ENCODE measurements at places on chromosomes 3 and 15.

GRCh38 chr3:51269466-51269865 is 115.6 kb upstream of the MANF start:
- DNase-seq = no peak

DNA sequence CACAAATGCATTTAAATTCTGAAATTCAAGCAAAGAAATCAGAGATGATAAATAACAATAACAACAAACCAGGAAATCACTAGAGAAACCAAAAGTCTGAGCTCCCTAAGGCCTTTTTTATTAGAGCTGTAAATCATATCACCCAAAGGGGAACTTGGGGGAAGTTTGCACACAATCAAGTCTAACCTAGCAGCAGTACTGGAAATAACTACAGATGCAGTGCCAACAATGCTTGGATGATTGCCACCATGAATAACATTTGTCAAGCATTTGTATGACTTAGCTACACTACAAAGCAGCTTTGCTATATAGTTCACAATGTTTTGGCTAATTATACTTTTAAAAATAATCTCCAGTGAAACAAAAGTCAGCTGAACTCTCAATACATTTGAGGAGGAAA is 27.8 kb downstream of the SHQ1 start:
- no peak for DNase-seq

DNA sequence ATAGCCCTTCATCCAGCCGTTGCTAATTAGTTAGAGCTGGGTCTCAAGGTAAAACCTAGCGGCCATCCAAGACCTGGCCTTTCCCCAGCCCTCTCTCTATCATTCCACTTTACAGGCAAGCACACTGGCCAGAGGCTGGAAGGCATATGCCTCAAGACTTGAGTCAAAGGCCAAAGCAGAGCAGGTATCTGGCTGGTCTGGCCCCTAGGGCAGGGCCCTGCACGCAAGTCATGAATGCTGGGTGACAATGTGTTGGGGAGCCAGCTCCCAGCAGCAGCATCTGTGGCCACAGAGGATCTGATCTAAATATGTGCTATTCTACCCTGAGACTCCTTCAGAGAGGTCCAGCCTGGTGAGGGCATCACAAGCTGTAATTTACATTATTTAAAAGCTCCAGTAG is 113.6 kb downstream of the LRTM1 start:
- DNase-seq = no peak

- DNase-seq = no peak
These were observed 296.1 kb downstream of the LRTM1 start for GRCh38 chr3:54631516-54632325.

DNA sequence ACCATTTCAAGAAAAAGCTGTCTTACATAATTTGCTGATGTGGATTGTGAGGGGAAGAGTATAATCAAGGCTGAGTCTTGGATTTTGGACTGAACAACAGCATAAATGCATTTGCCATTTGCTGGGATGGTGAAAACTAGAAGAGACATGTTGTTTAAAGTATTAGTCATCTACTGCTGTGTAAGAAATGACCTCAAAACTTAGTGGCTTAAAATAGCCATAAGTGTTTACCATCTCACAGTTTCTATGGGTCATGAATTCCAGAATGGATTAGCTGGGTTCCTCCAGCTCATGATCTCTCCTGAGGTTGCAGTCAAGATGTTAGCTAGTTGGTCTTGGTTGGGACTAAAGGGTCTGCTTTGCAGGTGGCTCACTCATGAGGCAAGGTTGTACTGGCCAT is 66.2 kb downstream of the SCN11A start:
- no peak for DNase-seq

DNA sequence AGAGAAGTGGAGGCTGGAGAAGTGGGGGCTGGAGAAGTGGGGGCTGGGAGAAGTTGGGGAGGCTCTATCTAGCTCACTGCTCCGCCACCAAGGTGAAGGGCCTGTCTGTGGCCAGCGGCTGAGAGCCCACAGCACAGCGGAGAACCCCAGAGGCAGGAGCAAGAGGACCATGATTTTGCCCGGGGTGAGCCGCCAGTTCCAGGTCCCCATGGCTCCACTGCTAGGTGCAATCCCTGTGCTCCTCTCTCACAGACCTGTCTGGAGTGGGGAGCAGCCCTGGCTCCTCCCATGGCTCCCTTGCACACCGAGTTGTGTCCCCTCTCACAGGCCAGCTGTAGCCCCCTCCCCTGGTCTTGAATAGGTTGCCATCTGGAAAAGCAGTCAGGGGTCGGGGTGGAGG is 4.7 kb upstream of the NRROS start:
- DNase-seq = no peak

DNA sequence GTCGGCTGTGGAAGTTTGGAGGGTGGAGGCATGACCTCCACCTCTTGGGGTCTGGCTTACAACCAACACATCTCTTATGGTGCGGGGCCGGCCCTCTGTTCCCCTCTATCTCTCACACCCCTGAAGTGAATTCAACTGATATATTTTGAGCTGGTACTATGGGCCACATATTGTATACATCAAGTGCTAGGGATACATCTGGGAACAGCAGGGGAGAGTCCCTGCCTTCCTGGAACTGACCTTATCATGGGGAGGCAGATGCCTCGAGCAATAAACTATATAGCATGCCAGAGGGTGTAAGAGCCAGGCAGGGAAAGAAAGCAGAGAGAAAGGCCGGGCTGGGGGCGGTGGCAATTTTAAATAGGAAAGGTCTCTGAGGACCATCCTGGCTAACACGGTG is 60.4 kb upstream of the TRPM1 start:
- no peak for DNase-seq

- DNase-seq = no peak
These were observed 41.5 kb downstream of the GPD1L start for GRCh38 chr3:32147933-32148332.

DNA sequence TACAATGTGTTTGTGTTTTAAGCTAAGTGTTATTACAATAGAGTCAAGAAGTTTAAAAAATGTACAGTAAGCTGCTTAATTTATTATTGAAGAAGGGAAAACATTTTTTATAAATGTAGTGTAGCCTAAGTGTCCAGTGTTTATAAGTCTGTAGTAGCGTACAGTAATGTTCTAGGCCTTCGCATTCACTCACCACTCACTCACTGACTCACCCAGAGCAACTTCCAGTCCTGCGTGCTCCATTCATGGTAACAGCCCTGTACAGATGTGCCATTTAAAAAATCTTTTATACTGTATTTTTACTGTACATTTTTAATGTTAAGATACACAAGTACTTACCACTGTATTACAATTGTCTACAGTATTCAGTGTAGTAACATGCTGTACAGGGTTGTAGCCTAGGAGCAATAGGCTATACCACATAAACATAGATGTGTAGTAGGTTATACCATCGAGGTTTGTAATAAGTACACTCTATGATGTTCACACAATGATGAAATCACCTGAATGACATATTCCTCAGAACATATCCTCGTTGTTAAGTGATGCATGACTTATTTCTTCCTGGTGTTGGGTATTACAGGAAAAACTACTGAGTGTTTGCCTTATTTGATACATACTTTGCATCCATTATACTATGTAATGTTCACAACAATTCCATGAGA is 156.6 kb upstream of the NUDT16 start:
- no peak for DNase-seq

- no peak for DNase-seq
These were observed 22.2 kb upstream of the IQSEC1 start for GRCh38 chr3:13095408-13095937.

DNA sequence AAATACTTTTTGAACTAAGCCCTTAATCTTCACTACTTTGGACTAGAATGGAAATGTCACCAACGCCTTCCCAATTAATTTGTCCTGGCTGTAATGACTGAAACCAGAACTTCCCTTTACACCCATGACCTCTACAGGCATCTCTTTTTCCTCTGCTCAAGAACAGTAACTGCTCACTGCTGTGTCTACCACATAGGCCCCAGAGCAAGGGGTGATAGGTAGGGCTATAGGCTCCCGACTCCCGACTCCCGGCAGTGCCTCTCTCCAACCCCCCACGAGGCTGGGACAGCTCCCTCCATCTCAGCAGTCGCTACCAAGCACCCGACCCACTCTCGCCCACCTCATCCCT is 384 bp upstream of the LEKR1 start:
- DNase-seq = no peak

- no peak for DNase-seq
These were observed 661.6 kb downstream of the SI start for GRCh38 chr3:164416491-164417222.

DNA sequence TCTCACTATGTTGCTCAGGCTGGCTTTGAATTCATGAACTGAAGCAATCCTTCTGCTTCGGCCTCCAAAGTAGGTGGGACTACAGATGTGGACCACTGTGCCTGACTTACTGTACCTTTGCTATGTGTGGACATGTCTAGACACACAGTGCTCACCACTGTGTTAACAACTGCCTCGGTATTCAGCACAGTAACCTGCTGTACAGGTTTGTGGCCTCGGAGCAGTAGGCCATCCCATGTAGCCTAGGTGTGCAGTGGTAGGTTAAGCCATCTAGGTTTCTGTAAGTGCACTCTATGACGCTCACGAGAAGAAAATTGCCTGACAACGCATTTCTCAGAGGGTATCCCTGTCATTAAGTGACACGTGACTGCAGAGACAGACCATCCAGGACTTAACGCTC is 70.3 kb downstream of the TAMM41 start:
- DNase-seq = no peak

DNA sequence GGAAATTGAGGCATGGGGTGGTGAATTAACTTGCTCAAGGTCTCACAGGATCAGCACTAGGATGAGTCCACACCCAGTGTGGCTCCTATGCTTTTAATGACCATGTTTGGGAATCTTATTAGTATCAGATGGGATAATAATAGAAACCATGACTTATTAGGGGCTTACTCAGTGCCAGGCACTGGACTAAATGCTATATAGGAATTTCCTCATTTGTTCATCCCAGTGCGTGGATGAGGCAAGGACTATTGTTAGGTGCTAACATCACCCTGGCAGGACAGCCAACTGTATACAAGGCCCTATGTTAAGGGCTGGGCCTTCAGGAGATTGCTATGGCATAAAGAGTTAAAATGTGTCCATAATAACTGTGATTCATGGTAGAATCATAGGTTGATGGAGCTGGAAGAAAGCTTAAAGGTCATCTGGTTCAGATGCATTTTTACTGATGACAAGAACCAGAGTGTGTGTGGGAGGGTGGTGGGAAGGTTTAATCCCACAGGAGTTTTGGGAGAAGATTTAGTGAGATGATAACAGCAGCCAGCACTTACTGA is 4.7 kb upstream of the FEM1B start:
- DNase-seq = no peak

GRCh38 chr3:7095116-7095515 is 234.2 kb downstream of the GRM7 start:
- no peak for DNase-seq

DNA sequence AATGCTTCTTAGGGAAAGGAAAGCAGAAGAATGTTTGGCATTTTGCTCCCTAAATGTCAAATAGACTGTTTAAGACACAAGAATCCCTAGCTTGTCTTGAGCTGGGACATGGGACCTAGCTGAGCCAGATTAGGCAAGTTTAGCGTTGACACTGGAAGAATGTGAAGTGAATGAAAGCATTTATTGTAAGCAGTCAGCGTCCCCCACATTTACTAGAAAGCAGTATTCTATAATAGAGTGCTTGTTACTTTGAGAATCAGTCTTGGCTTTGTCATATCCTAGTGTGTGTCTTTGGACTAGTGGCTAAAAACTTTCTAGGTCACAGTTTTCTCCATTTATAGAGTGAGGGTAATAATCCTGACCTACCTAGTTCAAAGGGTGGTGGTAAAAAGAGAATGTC is 161.6 kb downstream of the ADAMTSL3 start:
- no peak for DNase-seq

GRCh38 chr15:41915255-41915994 is 21.6 kb upstream of the SPTBN5 start:
- no peak for DNase-seq

- no peak for DNase-seq
These were observed 912.7 kb downstream of the TUSC7 start for GRCh38 chr3:117622171-117622841.

DNA sequence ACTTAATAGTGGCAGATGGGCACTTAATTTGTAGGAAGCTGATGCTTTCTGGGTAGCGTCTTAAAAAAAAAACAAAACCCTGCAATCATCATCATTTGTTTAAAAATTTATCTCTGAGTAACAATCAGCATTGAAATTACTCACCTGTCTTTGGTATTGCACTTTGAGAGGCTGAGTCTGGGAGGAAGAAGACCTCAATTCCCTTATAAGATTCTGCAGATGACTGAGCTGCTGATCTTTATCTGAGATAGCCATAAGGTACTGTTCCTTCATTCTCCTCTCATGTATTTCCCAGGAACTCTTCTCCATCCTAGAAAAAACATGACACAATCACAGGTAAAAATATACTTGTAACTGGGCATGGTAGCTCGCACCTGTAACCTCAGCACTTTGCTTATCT is 16.4 kb upstream of the HCLS1 start:
- DNase-seq = no peak

- DNase-seq = no peak
These were observed 2.8 kb downstream of the GPD1L start for GRCh38 chr3:32109256-32109655.

- no peak for DNase-seq
These were observed 36.0 kb downstream of the RAB8B start for GRCh38 chr15:63225381-63225780.

DNA sequence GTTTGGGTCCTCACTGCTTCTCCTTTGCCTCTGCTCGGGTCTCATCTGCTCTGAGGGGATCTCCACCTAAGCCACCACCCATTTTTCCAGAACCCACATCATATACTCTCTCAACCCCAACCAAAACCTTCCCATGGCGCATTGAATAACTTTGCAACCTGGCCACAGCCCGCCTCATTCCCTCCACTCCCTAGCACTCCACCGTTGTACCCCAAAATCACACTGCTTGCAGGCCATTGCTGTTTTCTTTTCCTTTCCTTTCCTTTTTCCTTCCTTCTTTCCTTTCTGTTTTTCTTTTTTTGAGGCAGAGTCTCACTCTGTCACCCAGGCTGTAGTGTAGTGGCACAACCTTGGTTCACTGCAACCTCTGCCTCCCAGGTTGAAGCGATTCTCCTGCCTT is 3.1 kb upstream of the VPS18 start:
- no peak for DNase-seq

- DNase-seq = no peak
These were observed 10.0 kb upstream of the FILIP1L start for GRCh38 chr3:100124201-100124761.

- DNase-seq = no peak
These were observed 98.0 kb upstream of the RORA start for GRCh38 chr15:61327019-61327631.

- DNase-seq = no peak
These were observed 47.9 kb upstream of the OSBPL11 start for GRCh38 chr3:125643172-125643571.

DNA sequence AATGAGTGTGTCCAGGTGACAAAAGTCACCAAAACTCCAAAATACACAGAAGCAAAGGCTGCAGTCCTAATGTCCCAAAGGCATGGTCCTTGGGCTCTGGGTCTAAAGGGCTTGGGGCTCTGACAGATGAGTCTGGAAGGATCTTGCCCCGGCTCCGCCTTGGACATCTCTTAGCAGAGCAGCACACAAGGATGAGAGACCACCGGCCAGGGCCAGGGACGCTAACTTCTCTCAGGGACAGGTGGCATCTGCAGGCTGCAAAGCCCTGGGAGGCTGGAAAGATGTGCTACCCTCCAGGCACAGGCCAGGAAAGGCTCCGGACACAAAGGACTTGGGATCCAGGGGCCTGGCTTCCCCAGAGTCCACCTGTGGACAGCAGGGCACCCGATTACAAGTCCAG is 14.1 kb upstream of the SHISA5 start:
- DNase-seq = no peak

GRCh38 chr15:26091184-26091583 is 228.1 kb upstream of the ATP10A start:
- DNase-seq = no peak

Measured in activated CD8-positive, alpha-beta memory T cell treated with anti-CD3 and anti-CD28 coated beads, Interleukin-2, amount 50 U/mL, for 4 hours (primary cell).